Hair follicular keratinocyte (primary cell): ENCODE measurements at places on chromosomes 11 and 22. TPM values are rescaled to one million over a fixed set of nuclear protein-coding genes. Genes with fewer than 3 reads are reported as not detected.

PATE4 gene
- total RNA-seq, result not detected in 2 replicates

SERHL2 gene
- total RNA-seq, result 1.4 and 2.3 TPM in 2 replicates

RFPL1 gene
- not detected in 2 replicates for total RNA-seq

LAYN gene
- total RNA-seq, result 19.8 and 38.8 TPM in 2 replicates
